ENCODE measurements at places on chromosomes 1 and 21.

DNA sequence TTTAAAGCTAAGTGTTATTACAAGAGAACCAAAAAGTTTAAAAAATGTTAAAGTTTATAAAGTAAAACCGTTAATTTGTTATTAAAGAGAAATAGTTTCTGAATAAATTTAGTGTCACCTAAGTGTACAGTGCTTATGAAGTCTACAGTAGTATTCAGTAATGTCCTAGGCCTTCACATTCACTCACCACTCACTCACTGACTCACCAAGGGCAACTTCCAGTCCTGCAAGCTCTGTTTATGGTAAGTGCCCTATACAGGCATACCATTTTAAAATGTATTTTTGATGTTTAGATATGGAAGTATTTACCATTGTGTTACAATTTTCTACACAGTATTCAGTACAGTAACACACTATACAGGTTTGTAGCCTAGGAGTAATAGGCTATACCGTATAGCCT, 60.1 kb upstream of the GCLM start:
- DNase-seq, result no peak

GRCh38 chr1:30665216-30666010, 58.0 kb downstream of the MATN1 start:
- no peak for DNase-seq

GRCh38 chr1:9371391-9371935, 78.8 kb downstream of the SPSB1 start:
- no peak for DNase-seq

- no peak for DNase-seq
These were observed 48.8 kb downstream of the ARHGEF10L start for GRCh38 chr1:17588048-17588871.

DNA sequence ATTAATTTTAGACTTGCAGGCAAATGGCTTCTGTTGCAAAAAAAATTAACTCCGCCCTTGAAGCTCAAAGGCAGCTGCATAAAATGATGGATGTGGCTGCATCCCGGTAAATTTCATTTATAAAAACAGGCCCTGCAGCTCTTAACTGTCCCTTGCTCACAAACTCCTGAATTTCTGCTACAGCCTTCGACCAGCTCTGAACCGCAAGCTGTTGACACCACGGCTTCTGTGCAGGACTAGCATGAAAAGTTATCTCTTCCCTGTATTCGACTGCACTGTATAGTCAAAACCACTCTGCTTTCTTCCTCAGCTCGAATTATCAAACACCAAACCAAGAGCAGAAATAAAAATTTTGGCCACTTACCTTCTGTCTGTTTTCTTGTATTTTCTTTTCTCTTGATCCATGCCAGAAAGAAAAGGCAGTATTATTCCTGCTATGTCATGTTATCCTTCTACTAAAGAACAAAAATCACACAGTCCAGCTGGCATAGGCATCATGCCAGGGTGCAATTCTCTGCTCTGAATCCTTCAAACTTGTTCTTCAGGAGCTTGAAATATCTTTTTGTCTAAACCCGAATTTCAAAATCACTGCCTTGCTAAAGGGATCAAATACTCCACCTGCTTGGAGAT, 195.5 kb upstream of the NCAM2 start:
- no peak for DNase-seq

DNA sequence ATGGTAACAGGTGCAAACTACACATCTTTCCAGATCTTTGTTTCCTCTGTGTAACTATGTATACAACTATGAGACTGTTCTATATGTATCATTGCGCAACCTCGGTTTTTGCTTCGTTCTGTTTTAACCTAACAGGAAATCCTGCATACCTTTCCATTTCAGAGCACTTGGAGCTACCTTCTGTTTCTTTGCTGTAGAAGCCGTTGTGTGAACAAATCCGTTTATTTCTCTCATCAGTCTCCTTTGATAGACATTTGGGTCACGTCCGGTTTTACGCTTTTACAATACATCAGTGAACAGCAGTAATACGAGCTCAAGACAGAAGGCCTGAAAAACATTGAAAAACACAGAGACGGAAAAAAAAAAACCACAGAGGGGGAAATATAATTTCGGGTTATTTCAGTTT, 10.5 kb downstream of the ATP5IF1 start:
- peak; percentile 8 for DNase-seq

DNA sequence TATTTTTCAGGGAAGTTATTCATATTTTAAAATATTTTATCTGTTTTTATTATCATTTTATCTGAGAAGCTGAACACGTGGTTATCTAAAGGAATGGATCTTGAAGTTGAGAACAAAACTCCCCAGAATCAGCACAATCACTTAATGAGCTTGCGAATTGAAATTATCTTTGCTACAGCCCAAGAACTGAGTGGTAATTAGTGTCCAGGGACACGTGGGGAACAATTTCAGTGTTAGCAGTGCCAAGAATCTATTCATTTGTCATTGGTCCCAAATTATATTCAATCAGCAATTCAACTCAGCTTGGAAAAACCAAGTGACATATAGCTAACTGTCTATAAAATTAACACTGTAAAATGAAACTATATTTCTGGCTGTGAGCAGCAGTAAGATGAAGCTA, 197.6 kb upstream of the UBE2U start:
- DNase-seq, result no peak

- no peak for DNase-seq
These were observed 21.8 kb upstream of the LRRC53 start for GRCh38 chr1:74534241-74534640.

GRCh38 chr1:89198491-89199072, at the start of gene GBP4:
Gene GBP4, minus strand, starts transcription at chr1:89198942. Its CDS starts 108 bp downstream, at chr1:89198834.
- peak; percentile 24 for DNase-seq

- DNase-seq, result no peak
These were observed 2.6 kb downstream of the MARCKSL1 start for GRCh38 chr1:32333251-32333963.

DNA sequence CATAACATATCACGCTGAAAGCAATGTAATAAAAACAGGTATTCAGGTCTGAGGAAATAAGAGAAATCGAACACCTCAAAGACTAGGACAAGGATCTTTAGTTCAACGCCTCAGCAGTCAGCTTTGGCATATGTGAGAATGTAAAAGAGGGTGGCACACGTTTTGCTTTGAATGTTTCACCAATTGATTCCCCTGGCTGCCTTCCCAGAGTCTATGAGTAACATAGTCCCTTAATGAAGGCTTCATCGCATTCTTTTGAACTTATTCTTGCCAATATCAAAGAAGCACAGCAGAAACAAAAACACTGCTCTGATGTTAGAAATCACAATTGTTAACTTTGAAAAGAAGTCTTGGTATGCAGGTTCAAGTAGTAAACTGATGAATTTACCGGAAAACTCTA, 764.8 kb downstream of the ADGRL2 start:
- DNase-seq, result no peak

- no peak for DNase-seq
These were observed 9.1 kb downstream of the INKA2 start for GRCh38 chr1:111729946-111730681.

GRCh38 chr1:90919900-90920299, 101.9 kb downstream of the ZNF644 start:
- no peak for DNase-seq

- no peak for DNase-seq
These were observed 5.8 kb downstream of the ATP1A4 start for GRCh38 chr1:160157174-160157573.

DNA sequence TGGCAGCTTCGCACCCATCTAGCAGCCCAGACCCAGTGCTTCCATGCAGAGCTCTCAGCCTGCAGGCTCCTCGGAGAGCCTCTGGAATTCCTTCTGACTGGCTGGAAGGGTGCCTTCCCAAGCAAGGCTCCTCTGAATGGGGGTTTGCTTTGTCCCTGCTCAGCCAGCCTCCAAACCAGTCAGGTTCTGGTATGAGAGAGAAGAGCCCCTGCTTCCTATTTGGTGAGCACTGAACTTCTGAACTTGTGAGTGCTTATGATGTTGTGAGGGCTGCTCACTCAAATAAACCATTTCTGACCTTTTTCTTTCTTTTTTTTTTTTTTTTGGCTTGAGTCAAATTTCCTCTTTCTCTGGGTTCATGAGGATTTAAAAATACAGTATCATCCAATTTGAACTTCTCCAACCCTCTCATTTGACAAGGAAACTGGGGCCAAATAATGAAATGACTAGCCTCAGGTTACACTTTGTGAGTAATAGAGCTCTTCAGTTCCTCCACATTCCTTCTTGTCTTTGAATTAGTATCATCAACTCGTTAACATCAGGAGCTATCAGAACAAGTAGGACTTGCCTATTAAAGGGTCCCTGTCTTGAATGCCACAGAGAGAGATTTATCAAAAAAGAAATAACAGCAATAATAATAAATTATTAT, 39.6 kb downstream of the GFI1 start:
- DNase-seq, result no peak

DNA sequence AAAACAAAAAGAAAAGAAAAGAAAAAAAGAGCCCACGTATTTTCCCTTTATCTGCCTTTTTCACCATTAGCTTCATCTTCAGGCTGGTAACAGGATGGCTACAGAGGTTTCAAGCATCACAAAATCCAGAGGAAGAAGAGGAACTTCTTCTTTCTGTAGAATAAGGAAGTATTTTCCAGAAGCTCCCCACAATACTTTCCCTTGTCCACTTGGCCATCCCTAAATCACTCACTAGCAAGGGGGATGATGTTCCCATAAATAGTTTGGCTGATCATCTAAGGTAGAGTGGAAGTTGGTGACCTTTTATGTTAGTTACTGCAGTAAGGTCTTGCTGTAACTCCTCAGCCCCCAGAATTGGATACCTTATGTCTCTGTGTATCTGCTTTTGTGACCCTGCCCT, 45.1 kb upstream of the RNF11 start:
- DNase-seq, result no peak

DNA sequence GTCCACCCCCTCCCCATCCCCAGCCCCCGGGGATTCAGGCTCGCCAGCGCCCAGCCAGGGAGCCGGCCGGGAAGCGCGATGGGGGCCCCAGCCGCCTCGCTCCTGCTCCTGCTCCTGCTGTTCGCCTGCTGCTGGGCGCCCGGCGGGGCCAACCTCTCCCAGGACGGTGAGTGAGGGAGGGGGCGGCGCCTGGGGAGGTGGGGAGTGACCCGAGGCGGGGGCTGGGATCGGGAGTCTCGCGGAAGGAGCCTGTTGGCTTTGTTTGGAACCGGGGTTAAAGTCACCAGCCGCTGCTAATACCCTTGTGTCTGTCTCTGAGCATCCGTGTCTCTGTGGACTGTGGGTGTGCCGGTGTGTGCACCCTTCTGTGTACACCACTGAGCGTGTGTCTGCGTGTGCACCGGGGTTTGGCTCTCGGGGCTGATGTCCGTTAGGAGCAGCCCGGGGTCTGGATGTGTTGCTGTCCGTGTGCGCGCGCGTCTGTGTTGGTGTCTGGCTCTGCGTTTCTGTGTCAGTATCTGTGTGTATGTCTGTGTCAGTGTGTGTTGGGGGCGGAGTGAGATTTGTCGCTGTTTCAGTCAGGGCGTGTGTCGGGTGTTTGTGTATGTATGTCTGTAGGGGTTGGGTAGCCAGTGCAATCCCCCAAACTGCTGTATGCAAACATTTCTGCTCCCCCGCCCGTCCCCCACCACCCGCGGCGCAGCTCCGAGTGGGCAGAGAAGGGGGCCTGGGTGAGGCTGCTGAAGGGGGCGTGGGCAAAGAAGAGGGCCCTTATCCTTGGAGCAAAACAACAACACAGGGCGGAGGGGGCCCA, 480 bp downstream of the CADM3 start:
- no peak for DNase-seq

DNA sequence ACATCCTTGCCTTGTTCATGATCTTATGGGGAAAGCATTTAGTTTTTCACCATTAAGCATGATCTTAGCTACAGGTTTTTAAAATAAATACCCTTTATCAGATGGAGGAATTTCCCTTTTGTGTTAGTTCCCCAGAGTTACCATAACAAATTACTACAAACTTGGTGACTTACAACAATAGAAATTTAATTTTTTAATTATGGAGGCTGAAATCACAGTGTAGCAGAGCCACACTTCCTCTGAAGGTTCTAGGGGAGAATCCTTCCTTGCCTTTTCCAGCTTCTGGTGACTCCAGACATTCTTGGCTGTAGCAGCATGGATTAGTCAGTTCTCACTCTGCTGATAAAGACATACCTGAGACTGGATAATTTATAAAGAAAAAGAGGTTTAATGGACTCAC, 18.5 kb downstream of the MIGA1 start:
- DNase-seq, result no peak

GRCh38 chr1:24567792-24568388, 12.0 kb downstream of the NCMAP start:
- DNase-seq, result no peak

GRCh38 chr1:227429447-227430359, 111.4 kb upstream of the CDC42BPA start:
- DNase-seq, result no peak

DNA sequence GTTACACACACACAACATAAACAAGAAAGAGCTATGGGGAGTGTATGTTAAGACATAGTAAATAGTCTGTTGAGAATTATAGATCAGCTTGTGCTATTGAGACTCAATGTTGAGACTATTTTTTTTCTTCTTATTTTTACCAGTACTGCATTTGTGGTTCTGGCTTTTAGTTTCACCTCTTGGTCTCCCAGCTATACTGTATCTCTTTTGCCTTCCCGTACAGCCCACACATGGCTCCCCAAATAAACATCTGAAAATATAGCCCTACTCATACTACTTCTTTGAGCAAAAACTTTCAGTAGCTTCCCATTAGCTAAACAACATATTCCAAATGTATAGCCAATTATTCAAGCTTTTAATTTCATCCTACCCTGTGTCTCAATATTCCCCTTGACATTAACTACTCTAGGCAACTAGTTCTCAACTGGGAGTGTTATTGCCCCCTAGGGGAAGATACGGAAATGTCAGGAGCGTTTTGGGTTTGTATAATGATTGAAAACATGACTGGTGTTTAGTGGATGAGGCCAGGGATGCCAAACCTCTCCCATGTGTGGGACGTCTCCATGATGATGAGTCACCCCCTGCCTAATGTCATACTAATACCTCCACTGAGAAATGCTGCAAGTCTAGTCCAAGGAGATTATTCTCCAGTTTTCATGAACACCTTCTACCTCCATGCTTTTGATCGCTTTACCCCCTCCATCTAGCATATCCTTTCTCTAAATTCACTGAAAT, 6.8 kb downstream of the RPE65 start:
- peak; percentile 38 for DNase-seq

GRCh38 chr1:16302709-16303627, 49.3 kb downstream of the FBXO42 start:
- DNase-seq, result no peak

All from stimulated activated naive B cell treated with anti-CD40 and anti-IgM and Interleukin-4, amounts not matched to agents 10 μg/mL and 1 μg/mL and 100 μg/mL, for 72 hours (primary cell).